Uterus (tissue), 4 donors: ENCODE measurements at places on chromosomes 2 and 18. TPM values are rescaled to one million over a fixed set of nuclear protein-coding genes. Genes with fewer than 3 reads are reported as not detected.

GRCh38 chr2:241379481-241380480 is 23.7 kb downstream of the FARP2 start:
- no peak overlapping the region for H3K4me3 ChIP-seq
- no peak for DNase-seq
- H3K4me1 ChIP-seq: peaks cover 16% of the 10 kb centered on the region

The RAB6C gene
- total RNA-seq: 0.21 TPM

DNA sequence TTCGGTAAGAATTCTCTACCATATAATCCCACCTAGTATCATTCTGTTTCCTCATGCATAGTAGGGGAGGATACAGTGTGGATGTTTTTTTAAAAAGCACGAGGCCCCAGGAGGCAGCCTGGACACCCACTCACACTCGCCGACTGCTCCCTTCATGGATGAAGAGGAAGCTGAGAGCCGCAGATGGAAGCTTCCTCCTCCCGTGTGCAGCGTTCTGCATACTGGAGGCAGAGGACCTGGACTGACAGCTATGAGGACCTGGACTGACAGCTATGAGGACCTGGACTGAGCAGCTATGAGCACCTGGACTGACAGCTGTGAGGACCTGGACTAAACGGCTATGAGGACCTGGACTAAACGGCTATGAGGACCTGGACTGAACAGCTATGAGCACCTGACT is 234.4 kb downstream of the NDUFA10 start:
- no peak overlapping the region for H3K4me3 ChIP-seq
- no peak overlapping the region for H3K27ac ChIP-seq
- H3K27me3 ChIP-seq: no peaks in the 10 kb centered on the region
- no peak for DNase-seq

The C2orf76 gene
- 13.5 TPM for total RNA-seq

The NEB gene
- total RNA-seq: under 0.01 TPM

GRCh38 chr2:64594226-64594989 is 59.3 kb downstream of the SERTAD2 start:
- H3K27me3 ChIP-seq: no peaks in the 10 kb centered on the region
- H3K27ac ChIP-seq: no peak overlapping the region
- no peak for DNase-seq
- H3K4me3 ChIP-seq: no peak overlapping the region
- no peaks in the 10 kb centered on the region for H3K4me1 ChIP-seq
- no peaks in the 10 kb centered on the region for H3K36me3 ChIP-seq

GRCh38 chr2:109692013-109692743 is 78.0 kb downstream of the SOWAHC start:
- peaks cover 9% of the 10 kb centered on the region for H3K4me1 ChIP-seq
- peak; percentile 37 for DNase-seq
- H3K27ac ChIP-seq: peak overlapping the region; percentile 88
- no peaks in the 10 kb centered on the region for H3K27me3 ChIP-seq
- no peak overlapping the region for H3K4me3 ChIP-seq
- no peaks in the 10 kb centered on the region for H3K36me3 ChIP-seq

- H3K27ac ChIP-seq: no peak overlapping the region
- H3K4me3 ChIP-seq: no peak overlapping the region
- no peaks in the 10 kb centered on the region for H3K27me3 ChIP-seq
- no peaks in the 10 kb centered on the region for H3K4me1 ChIP-seq
- DNase-seq: no peak
- no peaks in the 10 kb centered on the region for H3K36me3 ChIP-seq
Observed at GRCh38 chr2:3827673-3828575, 124.5 kb downstream of the DCDC2C start.

- DNase-seq: no peak
- H3K27me3 ChIP-seq: no peaks in the 10 kb centered on the region
- H3K36me3 ChIP-seq: no peaks in the 10 kb centered on the region
- no peak overlapping the region for H3K27ac ChIP-seq
Observed at GRCh38 chr2:169664600-169664977, 29.6 kb downstream of the CFAP210 start.

DNA sequence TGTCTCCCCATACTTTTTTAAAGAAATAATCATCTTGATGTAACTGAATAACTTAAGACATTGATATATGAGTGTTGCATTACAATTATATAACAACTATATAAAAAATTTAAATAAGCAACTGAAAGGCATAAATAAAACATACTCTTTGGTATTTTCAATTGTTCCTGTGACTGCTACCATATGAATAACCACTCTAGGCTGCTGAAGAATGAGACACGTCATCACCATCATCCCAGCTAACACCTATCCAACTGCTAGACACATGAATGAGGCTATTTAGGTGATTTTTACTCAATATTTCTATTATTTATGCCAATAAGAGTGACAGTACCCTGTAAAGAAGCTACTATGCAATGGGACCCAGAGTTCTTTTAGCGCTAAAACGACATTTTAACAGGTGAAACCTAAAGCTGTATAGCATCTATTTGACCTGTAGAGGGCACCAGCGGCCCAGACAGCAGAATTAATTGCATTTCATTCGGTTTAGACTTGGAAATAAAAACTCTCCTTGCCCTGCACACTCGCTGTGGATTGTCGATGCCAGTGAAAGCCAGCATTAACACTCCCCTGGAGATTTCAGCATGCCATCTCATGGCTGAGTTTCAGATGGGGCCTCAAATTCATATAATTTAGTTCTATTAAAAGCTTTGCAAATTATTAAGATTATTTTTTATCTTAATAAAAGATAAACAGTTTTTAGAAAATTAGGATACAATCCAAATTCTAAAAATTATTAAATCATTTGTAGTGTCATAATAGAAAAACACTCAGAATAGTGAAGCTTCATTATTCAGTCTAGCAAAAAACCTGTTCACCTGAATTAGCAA is 89.4 kb upstream of the MAP2 start:
- peak; percentile 16 for DNase-seq
- H3K36me3 ChIP-seq: no peaks in the 10 kb centered on the region
- no peaks in the 10 kb centered on the region for H3K27me3 ChIP-seq
- H3K4me3 ChIP-seq: no peak overlapping the region
